ENCODE measurements at places on chromosomes 7 and 10. TPM values are rescaled to one million over a fixed set of nuclear protein-coding genes. Genes with fewer than 3 reads are reported as not detected.

The TAS2R41 gene
- polyA plus RNA-seq = not detected

The NKX2-3 gene
- polyA plus RNA-seq = not detected

The SFRP4 gene
- not detected for polyA plus RNA-seq

The EIF5AL1 gene
- 1.4 TPM for polyA plus RNA-seq

The ASB15 gene
- not detected for polyA plus RNA-seq

The CALHM3 gene
- not detected for polyA plus RNA-seq

The MRLN gene
- polyA plus RNA-seq = not detected

The UNCX gene
- polyA plus RNA-seq = not detected

The DNAH11 gene
- not detected for polyA plus RNA-seq

The DPY19L1 gene
- polyA plus RNA-seq = 40.5 TPM

Data from AG04450 (cell line).